ENCODE measurements at places on chromosomes 3 and 15.

DNA sequence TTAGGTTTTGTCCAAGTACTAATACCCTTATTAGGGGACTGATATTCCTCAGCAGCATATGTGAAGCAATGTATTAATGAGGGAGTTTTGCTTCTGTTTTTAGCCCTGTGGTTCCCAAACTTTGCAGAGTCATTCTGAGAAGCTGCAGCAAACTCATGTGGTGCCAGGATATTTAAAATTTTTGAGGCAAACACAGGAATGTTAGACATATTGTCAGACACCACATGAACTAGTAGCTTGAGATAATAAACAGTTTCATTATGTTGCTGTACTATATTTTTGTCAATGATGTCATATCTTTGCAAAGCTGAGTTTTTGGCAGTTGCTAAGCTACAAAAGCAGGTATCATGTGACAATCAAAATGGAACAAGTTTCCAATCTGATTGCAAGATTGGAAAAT, 36.6 kb downstream of the ATP6V1A start:
- DNase-seq, result peak; percentile 68

GRCh38 chr15:90990446-90990845, 3.9 kb downstream of the PRC1 start:
- DNase-seq, result no peak

DNA sequence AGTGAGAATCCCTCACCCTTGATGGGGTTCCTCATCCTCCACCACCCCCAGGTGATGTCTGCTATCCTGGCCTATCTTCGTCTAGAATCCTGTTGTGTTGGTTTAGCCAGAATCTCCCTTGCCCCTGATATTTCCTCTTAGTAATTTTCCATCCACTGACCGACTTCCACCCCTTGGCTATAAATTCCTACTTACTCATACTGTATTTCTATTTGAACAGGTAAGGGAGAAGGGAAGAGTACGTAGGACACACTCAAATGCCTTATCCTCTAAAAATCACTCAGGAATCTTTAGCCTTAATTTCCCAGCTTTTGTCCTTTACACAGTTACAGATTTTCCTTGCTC, 678 bp upstream of the TFG start:
- DNase-seq, result no peak

- peak; percentile 61 for DNase-seq
Measured at GRCh38 chr3:143222505-143222904, 102.9 kb downstream of the CHST2 start.

GRCh38 chr15:96574782-96575181, 244.3 kb downstream of the NR2F2 start:
- no peak for DNase-seq

- no peak for DNase-seq
Measured at GRCh38 chr3:42612928-42613327, 12.4 kb downstream of the NKTR start.

GRCh38 chr3:188954590-188955208, 217.1 kb upstream of the TPRG1 start:
- DNase-seq, result peak; percentile 87

- DNase-seq, result no peak
Measured at GRCh38 chr3:116154389-116154788, 290.9 kb downstream of the LSAMP start.

GRCh38 chr3:151372063-151372820, 12.3 kb downstream of the P2RY12 start:
- no peak for DNase-seq

GRCh38 chr3:149023951-149024350, 32.6 kb downstream of the GYG1 start:
- DNase-seq, result no peak

Data from hematopoietic multipotent progenitor cell treated with erythropoietin and hydrocortisone succinate and interleukin-3 and kit ligand, for 4 days (in vitro differentiated cells).